ENCODE measurements at places on chromosomes 4 and X. TPM values are rescaled to one million over a fixed set of nuclear protein-coding genes. Genes with fewer than 3 reads are reported as not detected.

Gene PTPN13
- total RNA-seq: 5.1 TPM

Gene MMRN1
- total RNA-seq: not detected

Gene UGT8
- total RNA-seq: 0.13 TPM

Gene TRAPPC11
- total RNA-seq: 10.3 TPM

Gene ITIH6
- total RNA-seq: not detected

Gene GLRB
- total RNA-seq: 0.79 TPM

Gene DTHD1
- not detected for total RNA-seq

Gene UGT2B10
- 0.09 TPM for total RNA-seq

Gene NEIL3
- 15.4 TPM for total RNA-seq

Gene AADAT
- total RNA-seq: 8.7 TPM

Gene AIFM1
- total RNA-seq: 76.6 TPM

Gene SH3D19
- 28.2 TPM for total RNA-seq

Gene MAGEA9B
- total RNA-seq: not detected

Gene CXXC4
- not detected for total RNA-seq

Gene ZDHHC15
- total RNA-seq: not detected

Gene ODAPH
- 0.15 TPM for total RNA-seq

Gene ASB5
- 0.03 TPM for total RNA-seq

Gene XAGE3
- total RNA-seq: not detected

Gene FGFRL1
- 20.1 TPM for total RNA-seq

Gene PSAPL1
- 0.09 TPM for total RNA-seq

Gene NOX1
- total RNA-seq: 0.03 TPM

Gene MAGEB17
- not detected for total RNA-seq

Gene RCHY1
- 14.1 TPM for total RNA-seq

Gene NHS
- 5.4 TPM for total RNA-seq

Gene IQSEC2
- 38.7 TPM for total RNA-seq

Gene ERVMER34-1
- 0.66 TPM for total RNA-seq

Gene FHDC1
- 0.33 TPM for total RNA-seq

Gene VCX3A
- not detected for total RNA-seq

Gene ARHGEF6
- 0.15 TPM for total RNA-seq

Gene SLITRK2
- 0.01 TPM for total RNA-seq

Gene CYBB
- 0.05 TPM for total RNA-seq

Gene ADAM29
- not detected for total RNA-seq

Gene MAGEC1
- total RNA-seq: 0.04 TPM

Gene MAGEA4
- total RNA-seq: not detected

Gene GRIA3
- total RNA-seq: not detected
